ENCODE measurements at places on chromosomes 4 and X.

- DNase-seq, result no peak
Measured at GRCh38 chr4:110503270-110504083, 27.5 kb downstream of the ENPEP start.

GRCh38 chr4:141654098-141654497 is 17.7 kb downstream of the IL15 start:
- no peak for DNase-seq

- DNase-seq, result no peak
Measured at GRCh38 chr4:165328101-165328425, 594 bp downstream of the MSMO1 start.

DNA sequence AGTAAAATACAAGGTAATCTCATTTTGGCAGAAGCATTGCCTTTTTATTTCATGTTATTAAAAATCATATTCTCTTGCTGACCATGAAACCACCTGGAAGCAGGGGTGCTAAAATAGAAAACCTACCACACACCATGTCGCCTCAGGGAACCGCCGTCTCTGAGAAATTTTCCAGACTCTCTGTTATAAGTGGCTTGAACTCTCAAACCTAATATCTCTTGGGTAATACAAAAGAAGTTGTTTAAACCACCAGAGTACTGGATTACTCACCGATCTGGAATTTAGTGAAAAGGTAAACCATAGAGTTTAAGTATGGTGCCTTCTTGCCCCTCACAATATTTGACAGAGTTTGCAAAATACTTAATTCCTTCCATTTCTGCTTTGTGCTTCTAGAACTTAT is 27.7 kb downstream of the ENPP6 start:
- no peak for DNase-seq

DNA sequence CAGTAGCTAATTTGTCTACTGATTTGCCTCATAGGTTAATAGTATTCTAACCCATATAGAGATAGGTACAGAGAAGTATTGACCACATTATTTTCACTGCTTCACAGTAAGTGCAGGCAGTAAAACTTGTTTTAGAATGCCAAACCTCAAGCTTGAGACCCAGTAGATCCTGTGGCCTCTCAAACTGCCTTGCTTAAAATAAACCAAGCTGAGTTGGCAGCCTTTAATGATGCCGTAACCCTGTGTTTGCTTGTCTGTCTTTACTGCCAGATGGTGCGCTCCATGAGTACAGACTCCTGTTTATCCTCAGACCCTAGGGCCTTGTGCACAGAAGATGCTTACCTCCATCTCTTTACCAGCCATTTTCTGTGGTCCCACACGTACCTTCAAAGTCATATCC is 50.8 kb downstream of the ANXA3 start:
- no peak for DNase-seq

GRCh38 chrX:65688403-65688871 is 21.0 kb downstream of the MSN start:
- no peak for DNase-seq

DNA sequence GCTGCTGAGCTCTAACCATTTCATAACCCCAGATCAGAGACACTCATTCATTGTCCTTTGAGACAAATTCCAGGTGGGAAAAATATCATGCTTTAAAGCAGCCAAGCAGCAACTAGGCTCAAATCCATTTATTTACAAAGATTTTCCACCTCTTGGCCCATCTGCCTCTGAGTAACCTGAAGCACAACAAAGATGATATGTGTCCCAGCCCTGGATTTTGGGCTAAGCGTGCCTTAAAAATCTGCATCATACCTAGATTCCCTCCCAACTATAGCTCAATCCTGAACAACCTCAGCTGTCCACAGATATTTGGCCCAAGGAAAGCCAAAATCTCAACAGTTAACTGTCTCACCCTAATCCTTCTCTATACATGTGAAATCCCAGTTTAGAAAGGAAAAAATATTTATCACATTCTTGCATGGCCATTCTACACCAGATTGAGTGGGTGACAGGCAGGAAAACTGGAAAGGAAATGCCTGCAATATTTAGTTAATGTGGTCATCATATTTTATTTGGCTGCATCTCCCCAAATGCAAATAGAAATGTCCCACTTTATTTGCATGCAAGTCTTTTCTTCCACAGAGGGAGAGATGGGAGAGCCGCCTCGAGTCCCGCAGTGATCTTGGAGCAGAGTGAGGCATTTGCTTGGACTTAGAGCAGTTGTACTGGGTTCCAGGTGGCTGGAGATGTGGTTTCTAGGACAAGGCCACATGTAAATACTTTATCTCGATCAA is 146.4 kb upstream of the EOLA2 start:
- no peak for DNase-seq

DNA sequence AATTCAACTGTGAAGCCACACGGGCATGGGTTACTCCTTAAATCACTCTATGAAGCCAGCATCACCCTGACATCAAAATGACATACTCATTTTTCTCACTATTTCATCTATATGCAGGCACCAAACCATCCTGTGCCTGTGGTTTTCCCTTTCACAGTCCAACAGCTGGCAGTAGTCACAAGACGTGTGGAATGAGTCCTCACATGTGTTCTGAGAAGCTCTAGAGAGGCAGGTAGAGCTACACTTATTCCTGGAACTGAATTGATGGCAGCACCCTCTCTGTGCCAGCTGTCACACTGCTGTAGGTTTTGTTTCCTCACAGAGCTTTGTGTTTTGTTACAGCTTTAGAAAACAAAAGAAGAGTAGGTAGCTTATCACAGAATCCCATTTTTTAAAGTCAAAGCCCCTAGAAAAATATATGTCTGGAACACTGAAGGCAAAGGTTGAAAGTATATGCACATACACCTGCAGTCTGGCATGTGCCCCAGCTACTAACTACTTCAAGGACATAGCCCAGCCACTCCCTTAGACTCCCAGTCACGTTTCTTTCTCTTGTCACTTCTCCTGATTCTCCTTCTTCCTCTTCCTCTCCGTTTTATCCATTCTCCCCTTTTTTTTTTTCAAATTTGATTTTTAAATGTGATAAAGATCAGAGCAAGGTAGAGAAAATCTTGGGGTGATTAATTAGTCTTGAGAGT is 107.1 kb downstream of the ANXA10 start:
- DNase-seq, result no peak

- no peak for DNase-seq
Measured at GRCh38 chrX:11066812-11067211, 44.3 kb upstream of the HCCS start.

GRCh38 chrX:54529151-54529550 is 868 bp upstream of the GNL3L start:
- DNase-seq, result no peak

- DNase-seq, result no peak
Measured at GRCh38 chrX:116232833-116233232, 62.3 kb downstream of the AGTR2 start.

DNA sequence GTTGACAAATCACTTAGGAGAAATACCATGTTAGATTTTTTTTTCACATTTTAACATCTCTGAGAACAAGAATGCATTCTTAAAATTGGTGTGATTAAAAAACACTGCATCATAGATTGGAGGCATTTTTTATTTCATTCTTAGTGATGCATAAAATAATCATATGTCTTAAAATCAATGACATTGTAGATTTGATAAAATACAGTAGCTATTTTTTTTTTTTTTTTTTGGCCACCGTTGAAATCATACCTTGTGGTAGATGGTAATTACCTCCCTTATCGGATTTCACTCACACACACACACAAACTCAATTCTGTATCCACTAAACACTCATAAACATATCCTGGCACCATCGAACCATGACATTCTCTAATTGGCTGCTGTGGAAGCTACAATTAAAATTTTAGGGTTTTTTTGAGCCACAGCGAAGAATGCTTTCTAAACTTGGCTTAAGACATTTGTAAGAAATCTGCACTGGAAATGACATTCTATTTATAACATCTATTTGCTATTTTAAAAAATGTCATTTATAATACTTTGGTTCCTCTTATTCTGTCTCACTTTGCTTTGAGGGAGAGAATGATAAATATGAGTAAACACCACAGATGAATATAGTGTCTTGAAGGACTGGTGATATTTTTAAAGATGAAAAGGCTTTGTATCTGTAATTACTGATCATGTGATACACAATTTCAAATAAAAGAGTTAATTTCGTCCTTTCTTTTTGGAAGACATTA is 60.1 kb downstream of the CCSER1 start:
- DNase-seq, result no peak

DNA sequence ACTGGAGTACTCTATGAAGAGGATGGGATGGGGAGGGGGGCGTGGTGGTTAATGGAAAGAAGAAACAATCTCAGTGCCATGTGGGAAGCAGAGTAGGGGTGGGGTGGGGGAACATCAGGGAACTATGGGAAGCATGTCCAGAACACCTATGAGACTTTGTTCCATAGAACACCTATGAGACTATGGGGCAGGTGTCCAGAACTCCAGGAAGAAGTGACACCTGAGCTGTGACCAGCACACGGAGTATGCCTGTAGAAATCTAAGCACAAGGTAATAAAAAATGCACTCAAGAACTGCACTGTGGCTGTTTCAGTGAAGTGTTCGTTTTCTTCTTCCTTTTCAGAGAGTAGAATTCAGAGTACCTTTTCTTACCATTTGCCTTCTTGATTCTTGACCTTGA is 704.8 kb upstream of the TENM3 start:
- DNase-seq, result no peak

DNA sequence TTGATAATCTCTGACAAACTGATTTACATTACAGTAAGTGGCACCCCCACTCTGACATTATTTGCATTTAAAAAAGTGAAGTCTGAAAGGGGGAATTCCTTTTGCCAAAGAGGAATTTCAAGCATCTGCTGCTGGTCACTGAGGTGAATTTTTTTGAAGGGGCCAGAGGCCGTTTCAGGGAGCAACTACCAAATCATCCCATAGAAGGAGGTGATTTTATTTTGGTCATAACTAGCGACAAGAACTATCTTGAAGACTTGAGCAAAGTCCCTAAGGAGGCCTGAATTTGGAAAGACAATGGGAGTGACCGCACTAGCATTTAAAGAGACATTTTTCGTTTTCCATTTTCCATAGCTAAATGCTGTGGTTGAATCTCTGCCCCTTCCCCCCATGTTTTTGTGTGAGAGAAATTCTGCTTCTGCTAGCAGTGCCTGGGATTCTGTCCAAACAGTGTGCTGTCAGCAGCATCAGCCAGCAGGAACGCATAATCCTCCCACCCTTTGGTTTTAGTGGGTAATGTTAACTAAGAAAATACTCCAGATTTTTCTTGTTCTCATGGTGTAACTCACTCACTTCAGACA is 110.1 kb upstream of the MED14 start:
- no peak for DNase-seq

GRCh38 chrX:143994206-143994605 is 110.3 kb downstream of the UBE2NL start:
- DNase-seq, result no peak

DNA sequence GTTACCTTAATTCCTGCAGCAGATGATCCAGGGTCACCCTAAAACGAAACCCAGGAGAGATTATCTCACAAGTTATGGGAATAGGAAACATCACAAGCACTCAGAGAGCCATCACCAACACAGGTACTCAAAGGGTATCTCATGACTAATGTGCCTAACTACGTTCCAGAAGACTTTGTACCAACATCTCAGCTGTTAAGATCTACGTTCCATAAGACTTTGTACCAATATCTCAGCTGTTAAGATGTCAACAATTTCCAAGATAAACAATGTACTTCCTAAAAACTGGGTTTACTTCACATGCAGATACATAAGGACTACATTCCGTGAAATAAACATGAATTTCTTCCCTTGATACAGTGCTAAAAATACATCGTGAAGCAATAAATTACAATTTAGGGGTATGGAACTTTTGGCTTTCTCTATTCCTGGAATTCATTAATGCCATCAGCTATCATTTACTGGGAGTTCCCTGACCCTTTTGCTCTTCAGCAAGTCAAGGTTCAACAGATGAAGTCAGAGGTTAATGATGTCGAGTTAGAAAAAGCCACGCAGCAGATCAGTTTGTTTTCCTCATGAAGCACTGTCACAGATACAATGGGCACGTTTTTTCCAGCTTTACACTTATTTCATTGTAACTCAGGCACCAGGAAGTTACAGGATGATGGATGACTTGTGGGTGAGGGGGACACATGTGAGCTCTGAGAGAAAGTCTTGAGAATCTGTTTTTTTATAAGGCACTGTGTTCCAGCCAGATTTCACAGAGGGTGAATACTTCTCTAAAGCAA is 127.0 kb upstream of the ETNPPL start:
- DNase-seq, result no peak

- DNase-seq, result no peak
Measured at GRCh38 chr4:87933337-87933736, 42.2 kb upstream of the SPP1 start.

All from activated CD4-positive, alpha-beta T cell treated with anti-CD3 and anti-CD28 coated beads for 24 hours (primary cell).